GM13977 (cell line): ENCODE measurements at places on chromosomes 5 and 9.
A peak's percentile ranks its signal among the peaks of the same experiment; 100 is the strongest.

DNA sequence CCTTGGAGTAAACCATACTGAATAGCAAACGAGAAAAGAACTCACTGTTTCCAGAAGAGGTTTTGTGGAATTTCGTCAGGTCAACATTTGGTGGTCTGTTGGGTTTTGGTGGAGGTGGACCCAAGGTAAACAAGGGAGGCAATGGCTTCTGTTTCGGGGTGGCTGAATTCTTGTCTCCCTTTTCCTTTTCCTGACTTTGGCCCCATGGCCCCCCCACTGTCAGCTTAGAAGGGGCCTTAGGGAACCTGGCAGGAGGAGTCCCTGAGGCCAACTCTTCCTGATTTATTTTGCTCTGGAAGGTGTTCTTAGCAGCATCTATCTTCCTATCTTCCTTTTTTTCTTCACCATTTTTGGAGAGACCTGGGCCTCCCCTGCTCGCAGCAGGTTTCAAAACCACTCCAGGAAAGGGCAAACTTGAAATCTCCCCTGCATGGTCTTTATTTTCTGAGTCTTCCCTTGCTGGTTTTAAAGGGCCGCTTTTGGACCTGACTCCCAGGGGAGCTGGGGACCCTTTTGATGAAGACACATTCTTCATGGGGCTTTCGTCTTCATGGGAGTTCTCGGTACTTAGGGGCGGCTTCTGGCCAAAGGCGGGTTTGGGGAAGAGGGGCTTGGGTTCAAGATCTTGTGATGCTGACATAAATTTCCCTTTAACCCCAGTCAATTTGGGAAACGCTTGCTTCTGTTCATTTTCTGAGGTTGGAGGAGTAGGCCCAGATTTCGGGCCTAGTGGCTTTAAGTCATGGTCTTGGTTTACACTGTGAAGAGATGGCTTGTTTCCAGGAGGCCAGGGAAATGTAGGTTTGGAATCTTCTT lies 17.4 kb downstream of the FYB1 start:
- DNase-seq = no peak

DNA sequence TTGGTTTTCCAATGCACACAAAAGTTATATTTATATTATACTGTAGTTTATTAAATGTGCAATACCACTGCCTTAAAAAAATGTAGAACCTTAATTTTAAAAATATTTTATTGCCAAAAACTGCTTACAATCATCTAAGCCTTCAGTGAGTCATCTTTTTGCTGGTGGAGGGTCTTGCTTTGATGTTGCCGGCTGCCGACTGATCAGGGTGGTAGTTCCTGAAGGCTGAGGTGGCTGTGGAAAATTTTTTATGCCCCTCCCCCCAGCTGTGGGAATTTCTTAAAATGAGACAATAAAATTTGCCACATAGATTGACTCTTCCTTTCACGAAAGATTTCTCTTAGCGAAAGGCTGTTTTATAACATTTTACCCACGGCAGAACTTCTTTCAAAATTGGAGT lies 75.9 kb upstream of the SLC25A51 start:
- no peak for DNase-seq

GRCh38 chr5:146640285-146640896 lies 124.4 kb upstream of the GPR151 start:
- no peak for DNase-seq

GRCh38 chr5:160092960-160093707 lies 26.1 kb downstream of the PWWP2A start:
- DNase-seq = peak; percentile 45

- no peak for DNase-seq
These were observed 102.7 kb upstream of the STARD4 start for GRCh38 chr5:111615054-111615453.

- DNase-seq = no peak
These were observed at the start of gene LRRTM2 for GRCh38 chr5:138874771-138875551. LRRTM2 (minus strand) TSS chr5:138875335; CDS start chr5:138874911, 424 bp downstream.

- DNase-seq = no peak
These were observed 13.6 kb downstream of the CSF2 start for GRCh38 chr5:132087176-132087575.

GRCh38 chr9:125241863-125242739 lies 958 bp upstream of the HSPA5 start:
- peak; percentile 31 for DNase-seq

GRCh38 chr9:100425758-100426157 lies 1.2 kb upstream of the MSANTD3 start:
- no peak for DNase-seq

GRCh38 chr5:115398719-115399118 lies 102.3 kb upstream of the CCDC112 start:
- no peak for DNase-seq

DNA sequence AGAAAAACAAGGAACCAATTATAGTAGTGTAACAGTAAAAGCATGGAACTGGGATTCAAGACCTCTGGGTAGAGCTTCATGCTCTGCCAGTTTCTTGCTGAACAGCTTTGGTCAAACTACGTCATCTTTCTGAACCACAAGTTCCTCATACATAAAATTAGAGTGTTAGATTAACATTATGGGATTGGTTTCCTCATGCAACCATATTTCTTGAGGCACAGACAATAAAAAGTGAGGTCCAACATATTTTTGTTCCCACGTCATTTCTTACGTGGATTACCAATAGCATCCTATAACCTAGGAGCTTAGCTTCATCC lies 354.8 kb downstream of the TMEM232 start:
- DNase-seq = peak; percentile 13

- DNase-seq = no peak
These were observed 23.8 kb downstream of the C5orf58 start for GRCh38 chr5:170256571-170256970.

DNA sequence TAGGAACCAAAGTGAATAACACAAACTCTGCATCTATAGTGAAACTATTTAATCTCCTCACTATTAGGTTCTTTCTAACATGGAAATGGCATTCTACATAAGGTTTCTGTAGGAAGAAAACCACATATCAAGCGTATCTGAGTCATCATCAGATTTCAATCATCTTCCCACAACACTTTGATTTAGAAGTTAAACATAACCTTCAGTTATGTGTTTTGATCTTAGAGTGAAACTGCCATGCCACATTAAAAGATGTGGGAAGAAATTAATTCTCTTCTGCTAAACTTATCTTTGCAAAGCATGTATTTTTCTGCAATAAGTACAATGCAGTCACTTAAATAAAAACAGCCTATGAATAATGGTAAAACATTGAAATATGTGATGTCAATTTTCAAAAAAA lies 55.0 kb downstream of the MEF2C start:
- DNase-seq = no peak

GRCh38 chr9:37156781-37157356 lies 36.5 kb downstream of the ZCCHC7 start:
- DNase-seq = no peak

DNA sequence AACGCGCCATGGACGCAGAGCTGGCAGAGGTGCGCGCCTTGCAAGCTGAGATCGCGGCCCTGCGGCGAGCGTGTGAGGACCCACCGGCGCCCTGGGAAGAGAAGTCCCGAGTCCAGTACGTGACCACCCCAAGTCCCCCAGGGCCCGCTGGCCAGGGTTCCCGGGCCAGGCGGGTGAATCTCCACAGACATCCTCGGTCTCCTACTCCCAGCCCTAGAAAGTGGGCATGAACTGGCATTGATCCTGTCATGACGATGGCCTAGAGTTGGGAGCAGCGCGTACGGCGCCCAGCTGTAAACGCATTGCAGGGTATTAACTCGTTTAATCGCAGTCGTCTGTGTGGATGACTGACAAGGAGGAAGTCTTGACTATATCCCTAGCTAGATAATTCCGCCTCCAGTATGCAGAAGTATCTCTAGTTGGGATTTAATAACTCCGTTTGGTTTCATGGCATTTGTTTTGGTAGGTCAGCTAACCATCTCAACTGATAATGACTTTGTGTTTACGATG lies 293 bp downstream of the CENPP start:
- peak; percentile 41 for DNase-seq

- no peak for DNase-seq
These were observed 17.6 kb upstream of the NANS start for GRCh38 chr9:98038958-98039357.

DNA sequence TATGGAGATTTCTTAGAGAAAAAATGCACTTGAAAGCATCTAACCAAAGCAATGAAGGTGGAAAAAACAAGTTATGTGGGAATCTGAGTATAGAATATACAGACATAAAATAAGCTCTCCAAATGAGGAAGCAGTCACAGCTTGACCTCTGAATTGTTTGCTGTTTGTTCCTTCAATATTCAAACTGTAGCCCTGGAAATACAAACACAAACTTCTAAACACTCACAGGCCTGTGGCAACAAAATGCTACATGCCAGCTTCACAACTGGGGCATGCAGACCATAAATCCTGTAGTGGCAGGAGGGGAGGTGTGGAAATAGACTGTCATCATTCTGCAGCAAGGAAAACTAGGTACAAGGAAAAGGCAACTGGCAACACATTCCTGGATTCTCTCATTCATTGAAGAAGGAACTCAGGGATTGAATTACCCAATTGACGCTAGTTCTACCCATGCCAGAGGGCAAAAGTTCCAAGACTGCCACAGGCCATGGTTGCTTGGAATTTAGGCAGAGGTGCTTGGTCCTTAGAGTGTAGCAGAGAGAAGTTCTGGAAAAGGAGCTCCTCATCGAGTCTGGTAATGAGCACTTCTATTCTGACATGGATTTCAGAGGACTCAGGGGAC lies 349.6 kb downstream of the PDE4D start:
- DNase-seq = no peak

GRCh38 chr9:108786322-108786721 lies 69.5 kb downstream of the ACTL7B start:
- DNase-seq = no peak

DNA sequence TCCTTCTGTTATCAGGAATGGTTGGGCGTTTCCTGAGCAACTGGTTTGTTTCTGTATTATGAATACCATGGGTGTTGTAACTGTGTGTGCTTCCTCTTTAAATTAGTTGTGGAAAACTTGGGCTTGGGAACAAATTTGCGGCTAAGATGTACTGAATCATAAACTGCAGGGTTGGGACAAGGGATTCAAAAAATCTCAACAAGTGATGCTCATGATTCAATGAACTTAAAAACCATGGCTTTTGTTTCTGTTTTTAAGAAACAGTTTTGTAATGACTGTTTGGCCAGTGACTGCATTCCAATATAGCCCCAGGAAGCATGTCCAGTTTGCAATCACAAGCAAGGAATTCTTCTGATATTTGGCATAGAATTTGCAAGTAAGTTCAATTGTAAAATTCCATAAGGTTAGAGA lies 657.5 kb upstream of the WWC1 start:
- no peak for DNase-seq

DNA sequence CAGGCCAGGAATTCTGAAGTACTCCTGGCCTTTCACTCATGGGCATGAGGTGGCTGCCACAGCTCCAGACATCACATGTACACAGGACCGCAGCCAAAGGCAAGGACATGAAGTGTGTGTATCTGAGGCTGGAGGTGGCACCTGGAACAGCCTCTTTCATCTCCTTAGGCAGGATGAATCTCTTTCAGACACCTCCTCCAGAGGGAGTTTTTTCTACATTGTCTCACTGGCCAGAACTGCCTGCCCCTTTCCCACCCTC lies 142.8 kb downstream of the BARX1 start:
- peak; percentile 20 for DNase-seq

DNA sequence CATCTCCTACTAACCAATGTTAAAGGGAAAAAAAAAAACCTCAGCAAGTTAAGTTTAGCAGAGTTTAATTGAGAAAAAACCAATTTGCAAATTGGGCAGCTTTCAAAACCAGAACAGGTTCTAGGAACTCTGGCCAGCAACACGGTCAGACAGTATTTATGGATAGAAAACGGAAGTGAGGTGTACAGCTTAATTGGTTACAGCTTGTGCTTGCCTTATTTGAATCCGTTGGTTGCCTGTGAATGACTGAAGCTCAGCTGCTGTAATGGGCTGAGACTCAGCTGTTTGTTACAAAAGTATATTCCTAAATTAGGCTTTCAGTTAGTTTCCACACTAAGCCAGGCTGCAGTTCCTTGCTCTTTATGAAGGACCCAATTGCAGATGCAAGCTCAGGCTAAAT lies 217.0 kb downstream of the SREK1 start:
- no peak for DNase-seq

- DNase-seq = no peak
These were observed 718 bp upstream of the TMEM215 start for GRCh38 chr9:32782476-32783167.

DNA sequence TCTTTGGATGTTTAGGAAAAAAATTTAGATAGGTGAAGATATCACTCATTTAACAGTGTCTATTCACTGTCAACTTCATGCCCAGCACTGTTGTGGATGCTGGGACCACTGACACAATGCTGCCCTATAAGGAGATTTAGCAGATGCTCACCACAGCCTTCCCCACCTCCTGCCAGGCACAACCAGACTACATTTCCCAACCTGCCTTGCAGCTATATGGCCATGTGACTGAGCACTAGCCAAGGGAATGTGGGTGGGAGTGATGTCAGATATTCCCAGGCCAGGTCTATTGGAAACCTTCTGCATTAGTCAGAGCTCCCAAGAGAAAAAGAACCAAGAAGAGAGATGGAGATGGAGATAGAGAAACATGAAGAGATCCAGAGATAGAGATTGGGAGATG lies 302.6 kb upstream of the TAS2R1 start:
- no peak for DNase-seq
